ENCODE measurements at places on chromosomes 1 and 21.

DNA sequence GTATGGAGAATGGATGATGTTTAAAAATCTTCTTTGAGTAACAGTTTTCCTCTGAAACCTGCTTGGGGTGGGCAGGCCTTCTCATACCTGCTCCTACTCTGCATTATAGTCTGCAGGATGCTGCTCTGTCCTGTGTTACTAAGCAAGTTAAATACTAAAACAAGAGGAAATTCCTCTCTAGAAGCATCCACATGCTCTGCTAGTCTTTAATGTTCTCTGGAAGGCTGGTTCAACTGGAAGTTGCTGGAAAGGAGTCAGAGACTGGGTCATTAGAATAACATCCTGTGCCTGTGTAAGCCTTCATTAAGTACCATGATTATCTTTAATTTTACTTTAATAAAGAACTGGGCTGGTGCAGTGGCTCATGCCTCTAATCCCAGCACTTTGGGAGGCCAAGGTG is 5.8 kb downstream of the SELP start:
- DNase-seq = no peak

DNA sequence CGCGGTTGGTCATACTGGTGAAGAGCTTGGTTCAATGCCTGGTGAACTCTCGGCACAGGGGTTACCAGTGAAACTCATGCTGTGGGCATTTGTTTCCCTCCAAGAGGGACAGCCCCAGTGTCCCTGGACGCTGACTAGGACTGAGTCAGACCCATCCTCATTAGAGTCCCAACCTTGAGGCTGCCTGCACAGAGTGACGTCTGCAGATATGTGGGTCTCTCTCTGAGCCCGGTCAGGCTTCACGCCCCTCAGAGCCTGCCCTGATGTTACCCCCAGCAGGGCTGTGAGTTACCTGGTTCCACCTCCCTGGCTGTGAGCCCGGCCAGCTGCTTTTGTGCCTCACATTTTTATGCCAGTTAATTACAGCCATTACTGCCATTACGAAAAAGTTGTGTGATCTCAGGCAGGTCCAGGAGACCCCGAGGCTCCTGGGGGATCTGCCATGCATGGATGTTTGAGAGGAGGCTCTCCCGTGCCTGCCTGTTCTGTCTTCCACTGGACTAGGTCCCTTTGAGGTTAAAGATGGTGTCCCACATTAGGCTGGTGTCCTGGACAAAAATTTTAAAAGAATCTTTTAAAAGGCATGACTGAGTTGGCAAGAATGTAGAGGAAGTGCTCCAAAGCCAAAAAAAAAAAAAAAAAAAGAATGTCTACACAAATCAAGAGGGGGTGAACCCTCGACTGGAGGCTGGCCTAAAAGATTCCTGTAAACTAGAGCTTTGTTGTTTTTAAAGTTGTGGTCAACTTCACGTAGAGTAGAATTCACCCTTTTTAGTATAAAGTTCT is 36.6 kb upstream of the PADI1 start:
- DNase-seq = peak; percentile 93

- DNase-seq = no peak
These were observed 5.4 kb upstream of the SUMO3 start for GRCh38 chr21:44823179-44823660.

DNA sequence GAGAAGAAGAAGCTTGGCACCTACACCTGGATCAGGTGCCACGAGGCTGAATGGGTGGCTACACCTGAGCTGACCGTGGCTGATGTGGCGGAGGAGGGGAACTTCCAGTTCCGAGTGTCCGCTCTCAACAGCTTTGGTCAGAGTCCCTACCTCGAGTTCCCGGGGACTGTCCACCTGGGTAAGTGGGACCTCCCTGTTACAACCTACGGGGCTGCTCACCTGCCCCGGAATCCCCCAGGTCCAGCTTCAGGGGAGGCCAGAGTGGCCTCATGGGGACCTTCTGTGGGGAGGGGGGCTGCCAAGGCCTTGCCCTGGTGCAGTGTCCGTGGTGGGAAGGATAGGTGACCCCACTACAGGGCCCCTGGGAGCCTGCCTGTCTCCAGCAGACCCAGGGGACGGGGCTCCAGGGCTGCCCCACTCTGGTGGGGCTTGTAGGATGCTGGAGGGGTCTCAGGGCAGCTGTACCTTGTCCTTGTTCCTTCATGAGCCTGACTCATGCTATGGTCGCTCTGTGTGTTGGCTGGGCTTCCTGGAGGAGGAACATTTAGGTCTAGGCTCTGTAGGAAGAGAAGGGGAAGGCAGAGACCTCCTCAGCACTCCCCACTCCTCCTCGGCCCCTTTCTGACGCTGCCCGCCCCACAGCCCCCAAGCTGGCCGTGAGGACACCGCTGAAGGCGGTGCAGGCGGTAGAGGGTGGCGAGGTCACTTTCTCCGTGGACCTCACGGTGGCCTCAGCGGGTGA is 7.2 kb downstream of the OBSCN start:
- DNase-seq = no peak

DNA sequence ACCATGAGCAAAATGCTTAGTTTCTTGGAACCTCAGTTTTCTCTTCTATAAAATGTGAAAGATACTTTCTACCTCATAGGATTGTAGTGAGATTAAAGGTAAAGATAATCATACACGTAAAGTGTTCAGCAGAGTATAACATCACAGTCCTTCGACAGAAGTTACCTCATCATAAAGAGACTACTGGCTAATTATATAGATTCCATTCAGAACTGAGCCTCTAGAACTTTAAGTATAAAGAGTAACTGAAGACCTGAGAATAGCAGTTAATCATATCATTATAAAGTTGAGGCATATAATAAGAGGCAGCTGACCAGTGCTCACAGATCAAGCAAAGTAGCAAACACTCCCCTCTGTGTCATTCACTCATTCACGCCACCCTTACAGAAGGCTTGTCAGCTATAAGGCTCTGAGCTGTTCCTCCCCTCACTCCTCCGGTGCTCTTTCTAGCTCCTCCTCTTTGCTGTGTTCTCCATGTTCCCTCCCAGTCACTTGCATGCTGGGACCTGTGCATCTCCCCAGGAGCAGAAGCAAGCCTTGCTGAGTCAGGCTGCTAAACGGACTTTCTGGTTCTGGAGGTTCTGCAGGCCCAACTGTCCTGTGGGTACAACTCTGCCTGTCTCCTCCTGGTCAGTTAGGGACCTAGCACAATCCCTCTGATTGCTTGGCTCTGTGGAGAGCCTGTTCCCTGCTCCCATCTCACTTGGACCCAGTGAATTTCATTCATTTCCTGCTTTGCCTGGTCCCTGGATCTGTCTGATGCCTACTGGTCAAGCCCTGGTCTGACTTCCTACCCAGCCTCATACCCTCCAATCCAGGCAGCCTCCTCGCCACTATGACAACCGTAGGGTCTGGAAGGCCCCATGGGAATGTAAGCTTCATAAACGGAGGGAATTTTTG is 28.3 kb upstream of the LY9 start:
- peak; percentile 13 for DNase-seq

DNA sequence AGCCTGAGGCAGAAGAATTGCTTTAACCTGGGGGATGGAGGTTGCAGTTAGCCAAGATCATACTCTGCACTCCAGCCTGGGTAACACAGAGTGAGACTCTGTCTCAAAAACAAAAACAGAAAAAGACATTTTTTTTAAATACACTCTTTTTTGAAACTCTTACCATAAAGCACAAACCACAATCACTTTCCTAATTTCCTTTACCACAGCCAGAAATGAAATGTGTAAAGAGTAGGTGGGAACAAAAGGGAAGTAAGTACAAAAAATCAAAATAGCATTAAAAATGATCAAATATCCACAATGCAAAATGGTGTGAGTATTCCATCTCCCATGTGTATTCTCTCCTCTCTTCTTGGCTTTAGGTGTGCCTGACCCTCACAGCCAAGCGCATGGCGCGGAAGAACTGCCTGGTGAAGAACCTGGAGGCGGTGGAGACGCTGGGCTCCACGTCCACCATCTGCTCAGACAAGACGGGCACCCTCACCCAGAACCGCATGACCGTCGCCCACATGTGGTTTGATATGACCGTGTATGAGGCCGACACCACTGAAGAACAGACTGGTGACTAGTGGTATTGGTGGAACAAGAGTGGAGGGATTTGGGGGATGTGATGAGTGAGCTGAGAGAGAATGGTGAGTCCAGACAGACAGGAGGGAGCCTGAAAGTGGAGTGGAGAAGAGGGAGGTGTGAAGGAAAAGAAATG is 14.9 kb downstream of the ATP1A4 start:
- no peak for DNase-seq

- DNase-seq = peak; percentile 98
These were observed 22.7 kb downstream of the SLX9 start for GRCh38 chr21:44962403-44962966.

DNA sequence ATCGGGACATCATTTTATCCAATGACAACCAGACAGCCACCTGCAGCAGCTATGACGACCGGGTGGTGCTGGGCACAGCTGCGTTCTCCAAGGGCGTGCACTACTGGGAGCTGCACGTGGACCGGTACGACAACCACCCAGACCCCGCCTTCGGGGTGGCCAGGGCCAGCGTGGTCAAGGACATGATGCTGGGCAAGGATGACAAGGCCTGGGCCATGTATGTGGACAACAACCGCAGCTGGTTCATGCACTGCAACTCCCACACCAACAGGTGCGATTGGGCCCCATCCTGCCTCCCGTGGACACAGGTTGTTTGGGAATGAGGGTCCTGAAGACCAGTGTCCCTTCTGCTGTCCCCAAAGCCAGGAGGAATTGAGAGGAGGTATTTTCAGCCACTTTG is 32.0 kb upstream of the GNPAT start:
- no peak for DNase-seq

DNA sequence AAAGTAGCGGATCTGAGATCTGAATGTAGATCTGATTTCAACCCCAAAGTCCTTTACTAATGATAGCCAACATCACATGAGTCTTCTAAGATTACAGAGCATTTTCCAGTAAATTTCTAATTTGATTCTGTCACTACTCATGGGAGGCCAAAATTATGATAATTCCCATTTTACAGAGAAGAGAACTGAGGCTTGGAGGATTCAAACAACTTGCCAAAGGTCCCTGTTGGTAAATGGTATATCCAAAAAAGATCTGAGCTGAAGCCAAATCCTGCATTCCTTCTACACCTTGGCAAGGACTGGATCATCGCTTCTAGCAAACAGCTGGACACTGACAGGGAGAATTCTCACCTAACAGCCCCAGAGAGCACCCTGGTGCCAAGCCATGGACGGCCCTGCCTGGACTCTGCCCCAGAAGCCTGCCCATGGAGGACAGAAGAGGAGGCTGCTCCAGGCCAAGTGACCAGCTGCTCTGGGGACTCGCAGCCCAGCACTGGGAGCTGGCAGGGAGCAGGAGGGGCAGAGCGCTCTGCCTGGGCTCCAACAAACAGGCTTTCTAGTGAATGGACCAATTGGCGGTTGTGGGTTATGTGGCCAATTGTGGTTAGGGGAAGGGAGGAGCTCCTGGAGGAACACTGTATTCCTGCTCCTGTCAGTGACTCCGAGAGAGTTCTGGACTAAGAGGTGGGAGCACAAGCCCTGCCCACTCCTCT is 6.4 kb upstream of the CSF1 start:
- peak; percentile 84 for DNase-seq

DNA sequence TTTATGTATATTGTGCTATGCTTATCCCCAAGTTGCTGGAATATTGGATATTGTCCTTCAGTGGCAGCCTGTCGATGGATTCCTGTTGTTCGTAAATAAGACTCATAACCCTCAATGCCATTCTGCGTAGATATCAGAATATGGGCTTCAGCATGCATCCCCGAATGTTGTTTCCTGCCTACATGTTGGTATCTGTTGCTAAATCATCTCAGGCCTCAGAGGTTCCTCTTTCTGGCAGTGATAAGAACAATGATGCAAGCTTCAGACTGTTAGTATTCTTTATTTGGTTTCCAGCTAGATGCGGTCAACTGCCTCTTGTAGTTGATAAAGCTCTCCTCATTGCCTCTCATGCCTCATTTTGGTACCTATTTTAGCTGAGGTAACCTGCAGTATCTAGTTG is 2082.6 kb downstream of the MRPL39 start:
- no peak for DNase-seq

- DNase-seq = no peak
These were observed 5.8 kb downstream of the TINAGL1 start for GRCh38 chr1:31581821-31582810.

DNA sequence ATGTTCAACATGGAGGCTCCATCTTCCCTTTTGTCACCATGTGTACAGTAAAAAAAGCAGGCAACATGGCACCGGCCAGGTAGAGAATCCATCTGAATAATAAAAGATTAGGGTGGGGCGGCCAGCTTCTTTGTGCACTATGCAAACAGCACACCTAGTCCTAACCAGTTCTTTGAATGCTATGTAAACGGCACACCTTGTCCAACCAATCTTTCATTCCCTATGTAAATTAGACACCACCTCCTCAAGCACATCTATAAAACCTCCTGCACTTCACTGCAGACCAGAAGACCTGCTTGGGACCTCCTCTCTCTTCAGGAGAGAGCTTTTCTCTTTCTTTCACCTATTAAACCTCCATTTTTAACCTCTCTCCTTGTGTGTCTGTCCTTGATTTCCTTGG is 28.2 kb downstream of the TFB2M start:
- no peak for DNase-seq

DNA sequence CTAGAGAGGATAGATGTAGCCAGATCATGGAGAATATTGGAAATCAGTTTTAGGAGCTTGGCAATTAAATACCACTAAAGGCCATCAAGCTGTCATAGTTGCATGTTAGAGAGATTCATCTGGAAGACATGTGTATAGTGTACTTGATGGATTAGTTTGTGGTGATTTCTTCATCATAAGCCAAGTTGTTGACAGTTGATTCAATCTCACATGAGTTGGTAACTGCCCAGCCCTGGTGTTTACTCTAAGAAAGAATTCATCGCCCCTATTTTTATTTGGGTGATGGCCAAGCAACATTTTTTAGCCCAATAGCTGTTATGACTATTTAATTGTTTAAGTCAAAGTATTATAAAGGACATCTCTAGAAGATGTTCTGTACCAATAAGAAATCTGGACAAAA is 737.6 kb downstream of the PLA2G4A start:
- peak; percentile 47 for DNase-seq

DNA sequence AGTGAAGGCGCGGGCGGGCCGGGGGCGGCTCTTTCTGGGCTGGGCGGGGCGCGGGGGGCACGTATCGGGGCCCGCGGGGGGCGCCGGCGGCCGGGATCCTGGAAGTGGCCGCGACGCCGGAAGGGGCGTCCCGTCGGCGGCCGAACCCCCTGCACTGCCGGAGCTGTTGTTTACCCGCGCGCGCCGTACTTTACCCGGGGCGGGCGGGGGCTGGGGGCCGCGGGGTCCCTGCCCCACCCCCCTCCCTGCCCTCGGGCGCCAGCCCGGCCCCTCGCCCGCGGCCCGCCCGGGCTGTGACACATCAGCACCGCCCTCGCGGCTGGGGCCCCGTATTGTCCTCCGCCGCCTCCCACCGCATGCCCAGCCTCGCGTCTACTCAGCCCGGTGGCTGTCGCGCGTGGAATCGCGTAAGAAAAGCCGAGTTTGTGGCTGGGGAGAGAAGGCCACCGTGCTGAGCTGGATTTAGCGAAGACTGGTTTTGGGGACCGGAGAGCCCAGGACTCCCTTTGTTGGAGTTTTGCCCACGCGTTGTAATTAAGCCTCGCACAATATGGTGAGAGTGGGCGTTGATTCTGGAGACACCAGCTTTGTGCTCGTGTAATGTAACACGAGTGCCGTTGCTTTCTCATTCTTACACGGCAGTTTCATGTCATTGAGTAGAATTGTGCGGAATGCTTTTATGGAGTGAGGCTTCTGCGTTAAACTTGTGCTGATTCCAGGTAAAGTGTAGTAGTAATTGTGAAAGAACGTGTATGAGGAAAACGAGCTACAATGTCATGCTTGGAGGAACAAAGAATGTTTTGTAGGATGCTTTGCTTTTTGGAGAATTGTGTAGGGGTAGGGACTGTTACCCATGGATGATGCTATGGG is 559 bp downstream of the BACH1 start:
- peak; percentile 51 for DNase-seq

GRCh38 chr1:169363046-169363730 is 4.4 kb downstream of the NME7 start:
- peak; percentile 84 for DNase-seq

GRCh38 chr1:3683992-3684391 is 31.7 kb downstream of the TP73 start:
- DNase-seq = no peak

Data from LHCN-M2 (cell line).